Activated T-helper 2 cell treated with anti-CD3 and anti-CD28 coated beads, Interferon-gamma antibody, Interleukin-2, Interleukin-4, amounts not matched to agents 10 μg/mL and 5 μg/mL and 100 μg/mL, durations not matched to agents 14 hours and 24 hours and 36 hours (primary cell): ENCODE measurements at places on chromosomes 12 and 14.
A peak's percentile ranks its signal among the peaks of the same experiment; 100 is the strongest.

DNA sequence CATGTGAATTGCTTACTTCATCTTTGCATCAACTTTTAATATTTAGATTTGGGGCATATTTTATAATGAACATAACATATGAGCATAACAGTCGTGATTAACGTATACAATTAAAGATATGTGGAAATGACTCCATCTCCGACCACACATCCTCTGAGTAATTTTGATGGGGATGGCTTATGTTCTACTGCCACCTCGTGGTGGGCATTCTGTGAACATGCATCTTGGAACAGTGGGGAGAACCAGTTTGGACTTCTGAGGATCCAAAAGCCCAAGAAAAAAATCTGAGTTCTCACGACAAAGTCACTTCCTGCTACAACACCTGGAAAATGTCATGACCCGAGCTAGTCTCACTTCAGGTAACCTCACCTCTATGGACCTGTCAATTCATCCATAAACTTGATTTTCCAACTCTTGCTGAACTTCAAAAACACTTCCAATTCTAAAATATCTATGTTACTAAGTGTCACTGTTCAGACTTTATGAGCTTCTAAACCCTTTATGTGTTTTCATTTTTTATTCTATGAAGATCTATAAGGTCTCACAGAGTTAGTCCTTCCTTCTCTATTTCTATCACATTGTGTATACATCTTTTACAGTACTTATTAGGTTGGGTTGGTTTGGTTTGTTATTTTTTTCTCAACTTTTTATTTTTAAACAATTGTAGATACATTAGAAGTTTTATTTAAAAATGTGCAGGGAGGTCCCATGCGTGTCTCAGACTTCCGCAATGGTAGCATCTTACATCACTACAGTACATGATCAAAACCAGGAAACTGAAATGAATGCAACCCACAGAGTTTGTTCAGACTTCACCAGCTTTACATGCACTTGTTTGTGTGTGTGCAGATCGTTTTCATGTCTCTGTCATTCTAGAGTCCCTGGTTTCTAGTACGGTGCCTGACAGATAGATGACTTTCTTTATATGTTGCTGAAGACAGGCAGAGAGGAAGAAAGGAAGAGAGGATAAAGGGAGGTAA is 38.2 kb upstream of the STAB2 start:
- peak; percentile 47 for DNase-seq
- H3K4me1 ChIP-seq: peaks cover 2% of the 10 kb centered on the region
- H3K27ac ChIP-seq: no peak overlapping the region
- H3K4me3 ChIP-seq: no peak overlapping the region

DNA sequence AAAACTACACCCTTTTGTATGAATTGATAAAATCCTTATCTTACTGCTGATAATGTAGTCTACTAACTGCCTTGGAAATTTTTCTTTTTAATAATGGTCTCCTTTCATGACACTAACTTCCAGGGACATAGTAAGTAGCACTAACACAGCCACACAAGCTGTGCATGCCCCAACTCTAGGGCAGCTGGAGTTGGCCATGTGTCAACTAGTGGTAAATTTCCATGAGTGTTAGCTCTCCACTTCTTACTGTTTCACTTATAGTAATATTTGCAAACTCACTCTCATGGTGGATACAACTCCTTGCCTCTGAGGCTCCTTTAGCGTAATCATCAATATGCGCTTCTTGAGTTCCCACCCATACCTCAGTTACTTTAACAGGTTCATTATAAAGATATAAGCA is 38.0 kb downstream of the LGR5 start:
- no peaks in the 10 kb centered on the region for H3K36me3 ChIP-seq
- no peaks in the 10 kb centered on the region for H3K4me1 ChIP-seq
- H3K27me3 ChIP-seq: no peaks in the 10 kb centered on the region
- no peak overlapping the region for H3K4me3 ChIP-seq
- H3K27ac ChIP-seq: no peak overlapping the region
- DNase-seq: no peak

GRCh38 chr14:21197418-21198205 is 41.7 kb upstream of the OR5AU1 start:
- H3K27me3 ChIP-seq: peaks cover 17% of the 10 kb centered on the region
- H3K4me3 ChIP-seq: no peak overlapping the region
- no peak overlapping the region for H3K27ac ChIP-seq
- no peak for DNase-seq

DNA sequence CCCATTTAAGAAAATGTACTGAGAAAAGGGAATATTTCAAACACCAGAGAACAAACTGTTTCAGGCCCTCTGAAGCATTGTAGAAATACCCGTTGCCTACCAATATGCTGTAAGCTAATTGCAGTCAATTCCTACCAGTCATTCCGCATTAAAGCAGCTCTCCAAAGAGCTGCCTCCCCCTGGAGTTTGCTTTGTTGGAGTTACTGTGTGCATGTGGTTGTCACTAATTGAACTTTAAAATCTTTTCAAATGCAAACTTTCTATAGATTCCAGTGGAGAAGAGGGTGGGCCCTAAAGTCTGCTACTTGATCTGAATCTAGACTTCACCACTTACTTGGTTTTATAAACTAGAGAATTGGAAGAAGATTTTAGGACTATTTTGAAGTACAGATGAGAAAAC is 112.7 kb downstream of the PLXNC1 start:
- no peak overlapping the region for H3K4me3 ChIP-seq
- H3K27ac ChIP-seq: no peak overlapping the region
- H3K36me3 ChIP-seq: peaks cover 45% of the 10 kb centered on the region

- H3K27ac ChIP-seq: no peak overlapping the region
- peaks cover 4% of the 10 kb centered on the region for H3K4me1 ChIP-seq
- no peak overlapping the region for H3K4me3 ChIP-seq
- no peaks in the 10 kb centered on the region for H3K36me3 ChIP-seq
Observed at GRCh38 chr14:103830511-103831270, 16.7 kb downstream of the PPP1R13B start.

GRCh38 chr12:44833561-44833960 is 42.6 kb downstream of the NELL2 start:
- H3K4me3 ChIP-seq: no peak overlapping the region
- peaks cover 52% of the 10 kb centered on the region for H3K4me1 ChIP-seq
- no peaks in the 10 kb centered on the region for H3K27me3 ChIP-seq

DNA sequence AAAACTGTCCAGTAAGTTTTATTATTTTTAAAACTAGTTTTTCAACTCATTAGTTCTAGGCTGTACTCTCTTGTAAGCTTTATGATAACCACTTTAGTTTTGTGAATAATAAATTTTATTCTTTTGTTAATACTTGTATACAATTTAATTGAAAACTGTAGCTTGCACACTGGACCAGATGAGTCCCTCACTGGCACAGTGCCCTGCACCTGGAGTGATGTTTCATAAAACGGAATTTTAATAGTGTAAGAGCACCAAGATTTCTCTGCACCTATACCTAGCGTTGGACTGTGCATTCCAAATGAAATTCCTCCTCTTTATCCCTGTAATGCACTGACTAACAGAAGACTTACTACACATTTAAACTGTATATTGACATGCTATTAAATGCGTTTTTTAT is 80.8 kb downstream of the PRIMA1 start:
- H3K27ac ChIP-seq: no peak overlapping the region
- no peak for DNase-seq
- H3K4me1 ChIP-seq: no peaks in the 10 kb centered on the region
- H3K27me3 ChIP-seq: no peaks in the 10 kb centered on the region

GRCh38 chr12:89098441-89099112 is 253.7 kb downstream of the DUSP6 start:
- no peaks in the 10 kb centered on the region for H3K36me3 ChIP-seq
- peaks cover 4% of the 10 kb centered on the region for H3K4me1 ChIP-seq
- no peak for DNase-seq
- H3K27me3 ChIP-seq: no peaks in the 10 kb centered on the region
- H3K27ac ChIP-seq: no peak overlapping the region

GRCh38 chr14:44795725-44796124 is 166.0 kb downstream of the KLHL28 start:
- no peaks in the 10 kb centered on the region for H3K27me3 ChIP-seq
- H3K4me1 ChIP-seq: no peaks in the 10 kb centered on the region
- DNase-seq: no peak
- H3K36me3 ChIP-seq: no peaks in the 10 kb centered on the region
- H3K4me3 ChIP-seq: no peak overlapping the region

- H3K4me3 ChIP-seq: no peak overlapping the region
- no peaks in the 10 kb centered on the region for H3K27me3 ChIP-seq
- DNase-seq: no peak
- H3K27ac ChIP-seq: no peak overlapping the region
- H3K4me1 ChIP-seq: peaks cover 17% of the 10 kb centered on the region
- peaks cover 63% of the 10 kb centered on the region for H3K36me3 ChIP-seq
Observed at GRCh38 chr12:108849660-108850059, 7.7 kb downstream of the SSH1 start.

DNA sequence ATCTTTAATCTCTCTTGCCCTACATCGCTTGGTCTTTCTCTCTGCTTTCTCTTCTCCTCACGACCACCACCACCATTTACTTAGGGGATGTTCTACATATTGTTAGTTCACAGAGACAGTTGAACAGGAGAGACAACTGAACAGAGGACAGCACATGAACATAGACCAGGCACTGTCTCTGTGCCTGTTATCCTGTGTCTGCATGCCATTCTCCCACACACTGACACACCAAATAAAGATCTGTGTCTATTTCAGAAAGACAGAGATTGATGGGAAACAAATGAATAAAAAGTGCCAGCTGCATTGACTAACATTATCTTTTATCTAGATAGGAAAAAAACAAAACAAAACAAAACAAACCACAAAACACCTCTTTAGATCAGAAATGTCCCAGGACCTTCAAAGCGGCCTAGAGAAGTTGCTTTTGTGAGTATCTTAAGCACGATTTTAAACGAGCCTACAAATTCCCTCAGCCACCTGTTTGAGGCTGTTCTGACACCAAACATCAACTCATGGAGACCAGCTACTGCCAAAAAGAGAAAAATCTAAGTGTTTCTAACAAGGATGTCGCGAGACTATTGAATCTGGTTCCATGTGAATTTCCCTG is 77.6 kb upstream of the PARP11 start:
- peak overlapping the region; percentile 18 for H3K4me3 ChIP-seq
- DNase-seq: no peak
- peaks cover 55% of the 10 kb centered on the region for H3K4me1 ChIP-seq
- peak overlapping the region; percentile 71 for H3K27ac ChIP-seq
- H3K36me3 ChIP-seq: peaks cover 10% of the 10 kb centered on the region
- H3K27me3 ChIP-seq: peaks cover 6% of the 10 kb centered on the region

DNA sequence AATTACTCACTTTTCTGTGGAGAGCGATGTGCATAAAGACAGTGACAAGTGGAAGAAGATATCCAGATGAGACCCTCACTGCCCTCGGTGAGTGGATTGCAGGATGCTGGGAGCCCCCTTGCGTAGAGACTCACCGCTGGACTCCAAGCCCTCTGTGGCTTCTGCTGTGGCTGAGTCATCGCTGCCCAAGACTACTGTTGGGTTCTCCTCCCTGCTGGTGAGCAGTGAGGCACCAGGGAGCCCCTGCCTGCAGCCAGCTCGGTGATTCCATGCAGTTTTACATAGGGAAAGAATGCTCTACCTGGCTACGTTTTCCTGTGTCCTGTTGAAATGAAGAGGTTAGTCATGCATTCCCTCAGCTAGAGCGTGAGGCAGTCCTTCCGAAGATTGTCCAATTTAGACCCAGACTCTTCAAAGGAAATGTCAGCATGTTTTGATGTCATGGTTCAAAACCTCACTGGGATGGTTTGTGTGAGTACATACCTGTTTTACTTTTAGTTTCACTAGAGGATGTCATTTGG is 28.2 kb downstream of the TRAF3 start:
- peaks cover 31% of the 10 kb centered on the region for H3K36me3 ChIP-seq
- H3K27ac ChIP-seq: peak overlapping the region; percentile 92
- H3K27me3 ChIP-seq: no peaks in the 10 kb centered on the region

DNA sequence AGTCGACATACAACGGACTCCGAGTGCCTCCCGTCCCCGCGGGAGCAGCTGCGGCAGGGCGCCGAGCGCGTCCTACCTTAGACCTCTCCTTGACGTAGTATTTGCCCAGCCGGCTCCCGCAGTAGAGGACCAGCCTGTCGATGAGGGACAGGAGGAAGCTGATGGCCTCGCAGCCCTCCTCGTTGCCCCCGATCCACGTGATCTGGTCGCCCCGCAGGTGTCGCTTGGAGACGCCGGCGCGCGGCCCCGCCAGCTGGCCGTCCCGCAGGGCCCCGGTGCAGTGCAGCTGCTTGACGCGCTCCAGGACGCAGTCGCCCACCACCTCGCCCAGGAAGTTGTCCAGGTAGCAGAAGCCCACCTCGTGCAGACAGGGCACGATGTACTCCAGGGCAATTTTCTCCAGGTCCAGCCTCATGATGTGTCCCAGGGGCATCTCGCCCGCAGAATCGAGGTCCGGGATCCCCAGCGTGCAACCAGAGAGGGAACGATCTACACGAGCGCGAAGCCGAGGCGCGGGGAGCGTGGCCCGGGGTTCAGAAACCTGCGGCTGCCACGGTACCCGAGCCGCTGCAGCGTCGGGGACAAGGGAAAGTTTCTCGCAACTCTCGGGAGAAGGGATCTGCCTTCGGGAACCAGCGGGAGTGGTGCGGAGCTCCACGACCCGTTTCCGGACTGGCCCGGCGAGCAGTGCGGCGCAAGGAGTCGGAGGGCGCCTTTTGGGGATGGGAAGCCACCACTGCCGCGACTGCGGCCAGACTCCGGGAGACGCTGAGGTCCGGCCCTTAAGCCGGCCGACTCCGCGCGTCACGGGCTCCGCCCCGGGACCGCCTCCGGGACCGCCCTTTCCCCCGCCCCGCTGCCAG is at the start of gene EGLN3:
EGLN3 (minus strand) TSS at position 755 of the 863 bp plus-strand sequence; CDS start at position 433, 322 bp downstream.
- peaks cover 30% of the 10 kb centered on the region for H3K36me3 ChIP-seq
- no peak within 1 kb of the TSS for H3K27ac ChIP-seq
- peaks cover 41% of the 10 kb centered on the region for H3K4me1 ChIP-seq
- H3K27me3 ChIP-seq: peaks cover 50% of the 10 kb centered on the region
- peak; percentile 68 for DNase-seq
- peak within 1 kb of the TSS; percentile 79 for H3K4me3 ChIP-seq

GRCh38 chr14:67232621-67233020 is 8.6 kb upstream of the PALS1 start:
- H3K36me3 ChIP-seq: no peaks in the 10 kb centered on the region
- H3K27me3 ChIP-seq: peaks cover 7% of the 10 kb centered on the region
- no peak overlapping the region for H3K4me3 ChIP-seq
- peaks cover 3% of the 10 kb centered on the region for H3K4me1 ChIP-seq
- H3K27ac ChIP-seq: no peak overlapping the region
